ENCODE measurements at places on chromosomes 16 and 17.

GRCh38 chr17:236641-237405 is 55.4 kb upstream of the DOC2B start:
- DNase-seq, result no peak

DNA sequence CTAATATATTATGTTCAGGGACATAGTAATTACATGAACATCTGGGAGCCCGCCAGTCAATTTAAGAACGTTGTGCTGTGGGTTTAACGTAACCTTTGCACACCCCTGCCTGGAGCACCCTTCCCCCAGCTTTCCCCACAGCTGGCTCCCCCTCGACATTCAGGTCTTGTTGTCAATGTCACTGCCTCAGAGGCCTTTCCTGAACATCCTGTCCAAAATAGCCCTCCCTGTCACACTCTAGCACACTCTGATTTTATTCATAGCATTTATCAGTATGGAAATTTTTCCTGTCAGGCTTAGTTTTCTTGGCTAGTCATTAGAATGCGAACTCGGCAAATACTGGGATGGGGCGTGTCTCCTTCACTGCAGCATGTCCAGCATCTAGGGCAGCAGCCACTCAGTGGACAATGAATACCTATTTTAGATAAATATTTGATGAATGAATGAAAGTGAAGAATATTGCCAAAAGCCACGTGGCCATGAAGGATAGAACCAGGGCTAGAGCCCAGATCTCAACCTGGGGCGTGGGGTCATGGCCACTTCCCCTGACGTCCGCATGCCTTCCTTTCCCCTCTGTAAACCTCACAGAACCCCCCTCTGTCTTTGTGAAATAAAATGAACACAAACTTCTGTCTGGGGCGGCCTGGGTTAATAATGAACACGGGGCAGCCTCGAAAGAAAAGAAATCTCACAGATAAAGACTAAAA is 10.5 kb downstream of the PIK3R6 start:
- DNase-seq, result no peak

- DNase-seq, result no peak
Measured at GRCh38 chr17:75764417-75764710, 628 bp downstream of the GALK1 start.

- DNase-seq, result no peak
Measured at GRCh38 chr16:69626256-69626655, 60.5 kb downstream of the NFAT5 start.

DNA sequence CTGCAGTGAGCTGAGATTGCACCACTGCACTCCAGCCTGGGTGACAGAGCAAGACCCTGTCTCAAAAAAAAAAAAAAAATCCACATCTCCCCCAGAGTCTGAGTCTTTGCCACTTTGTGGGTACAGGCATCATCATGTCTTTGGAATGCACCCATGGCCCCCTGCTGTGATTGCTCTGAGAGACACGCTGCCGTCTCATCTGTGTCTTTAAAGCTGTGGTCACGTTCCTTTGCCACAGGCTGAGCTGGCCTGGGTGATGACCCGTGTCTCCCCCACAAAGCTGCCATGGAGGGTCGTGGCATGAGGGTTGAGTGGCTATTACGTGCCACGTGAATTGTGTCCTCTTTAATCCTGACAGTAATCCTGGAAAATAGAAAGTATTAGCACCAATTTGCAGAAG is 20.2 kb downstream of the CRISPLD2 start:
- DNase-seq, result no peak

DNA sequence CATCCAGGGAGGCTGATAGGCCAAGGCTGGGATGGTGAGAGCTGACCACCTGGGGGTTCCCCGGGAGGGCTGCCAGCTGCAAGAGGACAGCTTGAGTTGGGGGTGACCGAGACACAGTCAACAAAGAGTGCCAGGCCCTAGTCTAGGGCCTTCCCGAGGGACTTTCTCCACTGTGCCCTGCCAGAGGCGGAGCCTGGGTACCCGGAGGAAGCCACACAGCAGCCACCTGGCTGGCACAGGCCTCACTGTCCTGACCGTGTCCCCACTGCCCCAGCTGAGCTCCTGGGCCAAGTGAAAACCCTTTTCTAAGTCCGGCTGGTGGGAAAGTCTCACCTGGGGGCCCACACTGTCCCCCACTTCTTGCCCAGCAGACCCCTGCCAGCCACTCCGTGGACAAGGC is 71.9 kb upstream of the GSE1 start:
- DNase-seq, result no peak

- DNase-seq, result no peak
Measured at GRCh38 chr16:24217461-24217860, 38.7 kb upstream of the CACNG3 start.

- no peak for DNase-seq
Measured at GRCh38 chr16:67613808-67614207, 31.1 kb upstream of the CARMIL2 start.

- no peak for DNase-seq
Measured at GRCh38 chr16:74252329-74252728, 44.3 kb upstream of the PSMD7 start.

DNA sequence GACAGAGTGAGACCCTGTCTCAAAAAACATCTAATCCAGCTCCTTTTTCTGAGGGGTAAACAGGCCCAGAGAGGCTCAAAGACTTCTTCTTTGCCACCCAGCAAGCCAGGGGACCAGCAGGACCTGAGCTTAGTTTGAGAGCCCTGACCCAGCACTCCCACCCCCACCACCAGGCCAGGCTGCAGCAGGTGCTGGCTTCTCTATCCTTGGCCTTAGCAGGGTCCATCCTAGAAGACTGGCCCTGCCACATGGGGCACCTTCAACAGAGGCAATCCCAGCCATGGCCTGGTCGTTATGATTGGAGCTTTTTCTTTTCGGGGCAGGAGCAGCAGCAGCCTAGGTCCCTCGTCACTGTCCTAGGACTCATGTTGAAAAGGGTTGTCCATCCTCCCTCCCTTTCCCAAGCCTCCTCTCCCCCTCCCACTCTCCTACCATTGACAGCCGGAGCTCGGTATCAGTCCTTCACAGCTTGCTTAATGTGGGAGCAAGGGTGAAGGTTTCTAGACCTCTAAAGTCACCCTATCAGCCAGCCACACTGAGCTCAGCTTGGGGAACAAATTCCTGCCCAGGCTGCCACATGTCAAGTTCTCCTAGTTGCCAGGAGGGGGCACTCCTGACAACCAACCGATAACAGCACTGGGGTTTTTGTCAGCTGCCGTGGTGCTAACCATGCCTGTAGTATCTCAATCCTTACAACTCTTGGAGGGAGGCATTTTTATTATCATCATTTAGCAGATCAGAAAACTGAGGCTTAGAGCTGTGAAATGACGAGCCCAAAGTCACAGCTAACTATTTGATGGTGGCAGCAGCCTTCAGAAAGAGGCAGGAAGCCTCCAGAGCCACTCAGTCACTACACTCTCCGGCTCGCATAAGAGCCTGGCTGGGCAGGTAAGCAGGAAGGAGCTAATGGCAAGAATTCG is 11.2 kb downstream of the MRPL27 start:
- DNase-seq, result peak; percentile 27

GRCh38 chr17:70276906-70277305 is 107.6 kb downstream of the KCNJ2 start:
- DNase-seq, result no peak

GRCh38 chr16:88454523-88454947 is 1.5 kb downstream of the ZFPM1 start:
- peak; percentile 36 for DNase-seq

- no peak for DNase-seq
Measured at GRCh38 chr17:59427996-59428395, 96.5 kb downstream of the YPEL2 start.

GRCh38 chr17:61614219-61614618 is 23.2 kb upstream of the NACA2 start:
- DNase-seq, result no peak

DNA sequence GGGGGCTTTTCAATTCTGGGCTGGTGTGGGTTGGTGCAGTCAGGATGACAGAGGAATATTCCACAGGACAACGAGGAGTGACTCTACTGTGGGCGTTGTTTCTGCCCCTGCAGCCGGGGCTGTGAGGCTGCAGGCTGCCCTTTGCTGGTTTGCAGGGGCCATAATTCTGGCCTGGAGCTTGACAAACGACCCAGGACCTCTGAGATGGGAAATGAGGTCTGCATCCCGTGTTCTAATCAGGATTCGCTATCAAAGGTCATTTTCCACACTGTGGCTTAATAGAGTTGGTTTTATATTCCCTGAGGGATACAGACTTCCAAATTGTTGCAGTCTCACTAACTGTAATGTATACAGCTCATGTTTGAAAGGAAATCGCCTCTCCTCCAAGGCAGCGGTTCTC is 180.9 kb downstream of the RPTOR start:
- no peak for DNase-seq

DNA sequence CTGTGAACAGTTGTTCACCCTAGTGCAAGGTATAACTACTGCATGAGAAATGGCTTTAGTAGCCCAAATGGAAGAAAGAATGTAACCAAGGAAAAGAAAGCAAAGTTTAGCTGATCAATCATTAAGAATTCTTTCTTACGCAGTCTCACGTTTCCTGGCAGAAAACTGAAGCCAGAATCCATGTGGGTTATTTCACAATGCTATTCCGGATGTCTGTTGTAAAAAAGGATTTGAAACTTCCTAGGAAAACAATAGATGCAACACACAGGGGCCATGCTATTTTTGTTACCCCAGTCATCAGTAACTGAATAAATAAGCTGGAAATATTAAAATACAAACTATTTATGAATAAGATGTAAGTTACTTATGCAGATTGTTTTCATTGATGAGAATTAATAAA is 802.5 kb downstream of the CDH8 start:
- DNase-seq, result no peak

DNA sequence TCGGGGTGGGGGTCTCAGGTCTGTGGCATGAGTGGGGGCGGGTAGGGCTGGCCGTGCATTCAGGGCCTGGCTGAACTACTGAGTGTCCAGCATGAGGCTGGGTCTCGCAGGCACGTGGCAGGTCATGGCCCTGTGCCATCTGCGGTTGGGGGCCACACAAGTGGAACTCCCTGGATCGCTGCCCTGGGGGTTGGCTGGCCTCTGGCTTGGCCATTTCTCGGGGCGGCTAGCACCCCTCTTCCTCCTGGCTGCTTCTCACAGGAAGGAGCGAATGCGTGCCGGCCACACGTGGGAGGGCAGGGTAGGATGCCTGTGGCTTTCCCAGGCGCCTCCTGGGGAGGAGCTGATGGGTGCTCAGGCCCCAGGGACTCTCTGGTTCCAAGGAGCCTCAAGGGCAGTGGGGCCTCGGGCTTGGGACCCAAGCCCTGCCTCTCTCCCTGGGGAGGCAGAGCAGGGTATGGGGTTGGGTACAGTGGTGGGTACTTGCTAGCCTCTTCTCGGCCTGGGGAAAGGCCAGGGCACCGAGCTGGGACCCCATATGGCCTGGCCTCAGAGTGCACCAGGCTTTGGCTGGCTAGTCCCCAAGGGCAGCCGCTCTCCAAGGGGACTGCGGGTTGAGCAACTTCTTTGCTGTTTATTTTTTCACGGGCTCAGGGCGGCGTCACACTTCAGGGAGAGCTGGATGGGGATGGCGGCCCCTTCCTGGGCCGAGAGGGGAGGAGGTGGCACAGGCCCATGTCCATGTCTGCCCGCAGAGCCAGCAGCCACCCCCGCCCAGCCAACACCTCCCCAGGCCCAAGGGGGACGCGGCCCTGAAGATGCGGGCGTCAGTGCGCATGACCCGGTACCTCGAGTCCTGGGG is 37.5 kb downstream of the ADCY7 start:
- no peak for DNase-seq

- DNase-seq, result peak; percentile 35
Measured at GRCh38 chr17:75633486-75634375, 497 bp downstream of the SMIM5 start.

DNA sequence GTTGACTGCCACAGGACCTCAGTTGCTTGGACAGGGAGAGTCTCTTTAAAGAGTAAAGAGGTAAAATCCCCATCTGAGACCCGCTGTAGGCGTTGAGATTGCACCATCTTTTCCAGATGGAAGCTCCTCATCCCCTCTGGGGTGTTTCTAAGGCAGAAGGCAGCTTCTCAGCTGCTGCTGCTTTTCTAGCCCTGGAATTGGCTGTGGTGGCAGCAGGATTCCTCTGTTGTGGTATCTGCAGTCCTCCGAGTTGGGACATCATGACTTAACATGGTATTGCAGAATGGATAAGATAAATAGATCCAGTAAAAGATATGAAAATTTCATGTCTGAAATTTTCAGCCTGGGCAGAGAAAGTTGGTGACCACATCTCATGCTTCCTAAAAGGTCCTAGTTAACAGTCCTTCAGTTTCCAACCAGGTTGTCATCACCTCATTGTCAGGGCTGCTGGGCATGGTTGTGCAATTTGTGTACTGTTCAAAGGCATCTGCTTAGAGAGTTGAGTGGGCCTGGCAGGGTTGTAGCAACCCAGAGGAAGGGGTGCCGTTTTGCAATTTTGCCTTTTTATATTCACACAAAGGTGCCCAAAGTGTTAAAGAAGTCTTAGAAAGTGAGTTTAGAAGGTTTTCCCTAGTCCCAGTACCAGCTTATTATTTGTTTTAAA is 150.4 kb downstream of the SPECC1 start:
- no peak for DNase-seq

DNA sequence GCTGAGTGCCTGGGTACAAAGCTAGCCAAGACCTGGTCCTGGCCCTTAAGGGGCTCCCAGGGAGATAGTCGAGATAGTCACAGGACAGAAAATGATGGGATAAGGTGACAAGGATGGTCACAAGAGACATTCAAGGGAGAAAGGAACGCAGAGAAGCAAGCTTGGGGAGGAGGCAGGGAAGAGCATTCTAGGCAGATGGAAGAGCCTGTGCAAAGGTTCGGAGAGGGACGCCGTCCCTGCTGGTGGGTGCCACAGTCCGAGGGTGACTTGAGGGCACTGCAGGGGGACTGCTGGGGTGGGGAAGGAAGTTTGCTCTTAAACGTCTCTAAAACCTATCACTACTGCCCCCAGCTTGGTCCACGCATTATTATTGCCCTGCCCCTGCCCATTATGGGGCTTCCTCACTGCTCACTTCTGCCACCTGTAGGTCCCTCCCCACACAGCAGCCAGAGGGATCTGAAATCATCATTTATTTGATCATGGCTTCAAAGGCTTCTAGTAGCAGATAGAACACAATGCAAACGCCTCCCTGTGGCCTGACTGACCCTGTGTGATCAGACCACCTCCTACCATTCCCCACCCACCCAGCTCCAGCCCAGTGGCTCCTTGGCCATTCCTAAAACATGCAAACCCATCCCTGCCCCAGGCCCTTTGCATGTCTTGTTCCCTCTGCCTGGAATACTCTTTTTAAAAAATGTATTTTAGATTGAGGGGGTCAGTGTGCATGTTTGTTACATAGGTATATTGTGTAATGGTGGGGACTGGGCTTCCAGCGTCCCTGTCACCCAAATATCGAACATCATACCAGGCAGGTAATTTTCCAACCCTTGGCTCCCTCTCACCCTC is 60.3 kb downstream of the RMI2 start:
- peak; percentile 38 for DNase-seq

- DNase-seq, result no peak
Measured at GRCh38 chr17:66540131-66540781, 237.8 kb downstream of the PRKCA start.
